NCI-H510A treated with DMSO at 0.1 percent for 48 hours (cell line): ENCODE measurements at places on chromosomes 2 and 18.

GRCh38 chr18:56238576-56238975 lies 399.8 kb downstream of the TXNL1 start:
- no peak for DNase-seq

DNA sequence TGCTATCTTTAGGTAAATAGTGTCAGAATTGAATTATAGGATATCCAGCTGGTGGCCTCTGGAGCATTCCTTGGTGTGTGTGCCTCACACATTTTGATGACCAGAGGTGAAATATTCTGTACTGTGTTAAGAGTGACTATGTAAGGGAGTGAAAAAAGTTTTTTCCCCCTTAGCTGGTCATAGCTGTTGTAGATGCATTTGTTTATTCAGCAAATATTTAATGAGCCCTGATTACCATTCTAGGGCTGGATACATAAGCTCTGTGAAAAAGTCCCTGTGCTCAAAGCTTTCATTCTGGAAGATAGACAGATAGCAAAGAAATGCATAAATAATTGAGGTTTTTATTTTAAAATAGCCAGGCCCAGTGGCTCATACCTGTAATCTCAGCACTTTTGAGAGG lies 10.9 kb downstream of the TTLL4 start:
- DNase-seq: no peak

- no peak for DNase-seq
Observed at GRCh38 chr2:134771313-134771801, 52.6 kb upstream of the TMEM163 start.

- no peak for DNase-seq
Observed at GRCh38 chr2:185780890-185781289, 42.3 kb downstream of the FSIP2 start.

DNA sequence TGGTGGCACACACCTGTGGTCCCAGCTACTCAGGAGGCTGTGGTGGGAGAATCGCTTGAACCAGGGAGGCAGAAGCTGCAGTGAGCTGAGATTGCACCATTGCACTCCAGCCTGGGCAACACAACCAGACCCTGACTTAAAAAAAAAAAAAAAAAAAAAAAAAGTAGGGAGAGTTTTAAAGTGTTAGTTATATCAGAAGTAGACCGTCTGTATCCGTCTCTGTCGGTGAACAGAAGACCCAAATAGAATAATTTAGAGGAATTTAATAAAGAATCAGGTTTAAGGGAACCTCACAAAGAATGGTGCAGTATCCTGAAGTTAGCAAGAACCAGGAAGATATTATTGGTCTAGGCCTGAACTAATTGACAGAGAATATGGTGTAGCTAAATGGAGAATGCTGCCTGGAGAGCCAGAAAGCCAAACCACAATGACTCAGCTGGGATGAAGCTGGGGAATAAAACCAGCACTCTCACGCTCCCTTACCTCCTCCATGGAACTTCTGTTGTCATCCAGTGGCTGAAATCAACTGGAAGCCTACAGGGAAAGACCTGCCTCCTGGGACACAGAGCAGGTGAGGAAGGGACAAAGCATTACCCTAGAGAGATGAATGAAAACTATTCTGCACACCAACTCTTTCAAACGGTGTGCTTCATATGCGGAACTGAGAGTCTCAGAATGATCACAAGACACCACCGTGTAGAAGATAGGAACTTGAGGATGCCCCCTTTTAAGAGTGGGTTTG lies 39.1 kb upstream of the PLEKHM3 start:
- no peak for DNase-seq

GRCh38 chr18:48303883-48304282 lies 105.3 kb downstream of the ZBTB7C start:
- no peak for DNase-seq

DNA sequence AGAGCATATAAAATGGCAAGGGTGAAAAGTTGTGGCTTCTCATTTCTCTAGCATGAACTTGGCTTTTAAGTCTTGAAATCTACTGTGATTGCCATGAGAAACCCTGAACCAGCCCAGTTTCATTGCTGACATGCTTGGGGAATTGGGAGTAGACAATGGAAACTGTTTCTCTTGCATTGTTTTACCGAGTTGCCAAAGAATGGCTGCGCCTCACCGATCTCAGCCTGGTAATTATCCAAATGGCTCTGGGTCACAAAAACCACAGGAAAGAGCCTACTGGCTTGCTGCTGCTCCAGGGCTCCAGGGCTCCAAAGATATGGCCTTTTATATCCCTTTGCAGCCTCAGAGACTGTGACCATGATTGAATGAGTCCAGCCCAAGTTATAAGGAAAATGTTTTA lies 310.4 kb upstream of the NT5C1B start:
- no peak for DNase-seq

DNA sequence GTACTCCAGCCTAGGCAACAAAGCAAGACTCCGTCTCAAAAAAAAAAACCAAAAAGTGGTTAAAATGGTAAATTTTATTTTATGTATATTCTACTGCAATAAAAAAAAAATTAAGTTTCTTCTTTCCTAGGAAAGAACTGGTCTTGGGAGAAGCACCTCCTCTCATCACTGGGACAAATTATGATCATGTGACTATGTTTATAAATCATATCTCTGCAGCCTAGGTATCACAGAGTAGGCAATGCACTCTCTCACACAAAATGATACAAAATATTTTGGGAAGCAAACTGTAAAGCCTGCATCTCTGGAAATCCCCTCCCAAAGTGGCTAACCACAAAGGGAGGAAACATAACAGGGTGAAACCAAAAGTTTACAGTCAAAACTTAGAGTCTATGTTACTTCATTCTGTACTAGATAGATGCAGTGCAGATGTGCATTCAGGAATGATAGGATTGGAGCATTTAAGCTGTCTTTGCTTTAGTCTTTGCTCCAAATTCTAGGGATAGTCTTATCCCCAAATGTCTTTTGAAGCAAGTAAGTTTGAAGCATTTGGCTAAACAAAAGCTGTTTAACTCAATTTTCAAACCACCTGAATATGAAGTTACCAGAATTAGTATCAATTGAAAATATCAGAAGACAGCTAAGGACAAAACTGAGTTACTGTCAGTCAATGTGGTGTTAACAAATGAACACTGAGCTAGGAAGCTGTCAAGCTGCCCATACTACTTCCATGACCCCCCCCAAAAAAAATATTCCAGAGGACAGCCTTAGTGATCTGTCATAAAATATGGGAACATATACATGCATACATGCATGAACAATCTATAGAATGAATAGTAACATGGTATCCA lies 21.1 kb upstream of the MALT1 start:
- no peak for DNase-seq

- no peak for DNase-seq
Observed at GRCh38 chr2:196750291-196750923, 49.1 kb downstream of the GTF3C3 start.
